Uterine smooth muscle cell (primary cell): ENCODE measurements at places on chromosomes 2 and 18. TPM values are rescaled to one million over a fixed set of nuclear protein-coding genes. Genes with fewer than 3 reads are reported as not detected.

Gene ATP6V1B1
- total RNA-seq: 0.55 and 0.62 TPM in 2 replicates

Gene FECH
- 21.2 and 35.6 TPM in 2 replicates for total RNA-seq

Gene SCYGR3
- not detected in 2 replicates for total RNA-seq

Gene PSMA8
- total RNA-seq: not detected in 2 replicates

Gene IL36G
- not detected in 2 replicates for total RNA-seq

Gene RAB27B
- total RNA-seq: 18.3 and 22.2 TPM in 2 replicates

Gene HTR2B
- 19.3 and 57.7 TPM in 2 replicates for total RNA-seq

Gene DNAH6
- total RNA-seq: 0.11 and 0.12 TPM in 2 replicates

Gene TMEM247
- total RNA-seq: not detected in 2 replicates

Gene AMER3
- not detected in 2 replicates for total RNA-seq

Gene CCDC68
- 1.8 and 1.9 TPM in 2 replicates for total RNA-seq

Gene TTC39C
- 20.8 and 31.5 TPM in 2 replicates for total RNA-seq

Gene FBXO41
- total RNA-seq: 2.1 and 3.4 TPM in 2 replicates

Gene C2orf78
- not detected in 2 replicates for total RNA-seq

Gene C2orf69
- total RNA-seq: 13.4 and 21.8 TPM in 2 replicates

Gene IGFBP5
- 201 and 731 TPM in 2 replicates for total RNA-seq

Gene AKAIN1
- total RNA-seq: not detected in 2 replicates

Gene DDX1
- total RNA-seq: 103 and 105 TPM in 2 replicates

Gene MZT2B
- 146 and 210 TPM in 2 replicates for total RNA-seq

Gene RBMS1
- total RNA-seq: 61.0 and 62.0 TPM in 2 replicates

Gene RMDN2
- 3.2 and 3.7 TPM in 2 replicates for total RNA-seq

Gene NDUFV2
- total RNA-seq: 80.6 and 151 TPM in 2 replicates

Gene MC4R
- not detected in 2 replicates for total RNA-seq

Gene NAT8
- not detected in 2 replicates for total RNA-seq

Gene LRATD1
- 2.0 and 3.5 TPM in 2 replicates for total RNA-seq

Gene NOL4
- total RNA-seq: not detected in 2 replicates

Gene SOS1
- total RNA-seq: 13.6 and 16.2 TPM in 2 replicates

Gene PLB1
- 1.9 and 3.1 TPM in 2 replicates for total RNA-seq

Gene ALPI
- not detected in 2 replicates for total RNA-seq

Gene SRD5A2
- total RNA-seq: not detected in 2 replicates

Gene SCYGR2
- not detected in 2 replicates for total RNA-seq

Gene FSHR
- not detected in 2 replicates for total RNA-seq

Gene RFX8
- 4.5 and 15.3 TPM in 2 replicates for total RNA-seq

Gene ARHGAP25
- total RNA-seq: 1.1 and 3.7 TPM in 2 replicates
